ENCODE measurements at places on chromosomes 12 and 14.
A peak's percentile ranks its signal among the peaks of the same experiment; 100 is the strongest.

DNA sequence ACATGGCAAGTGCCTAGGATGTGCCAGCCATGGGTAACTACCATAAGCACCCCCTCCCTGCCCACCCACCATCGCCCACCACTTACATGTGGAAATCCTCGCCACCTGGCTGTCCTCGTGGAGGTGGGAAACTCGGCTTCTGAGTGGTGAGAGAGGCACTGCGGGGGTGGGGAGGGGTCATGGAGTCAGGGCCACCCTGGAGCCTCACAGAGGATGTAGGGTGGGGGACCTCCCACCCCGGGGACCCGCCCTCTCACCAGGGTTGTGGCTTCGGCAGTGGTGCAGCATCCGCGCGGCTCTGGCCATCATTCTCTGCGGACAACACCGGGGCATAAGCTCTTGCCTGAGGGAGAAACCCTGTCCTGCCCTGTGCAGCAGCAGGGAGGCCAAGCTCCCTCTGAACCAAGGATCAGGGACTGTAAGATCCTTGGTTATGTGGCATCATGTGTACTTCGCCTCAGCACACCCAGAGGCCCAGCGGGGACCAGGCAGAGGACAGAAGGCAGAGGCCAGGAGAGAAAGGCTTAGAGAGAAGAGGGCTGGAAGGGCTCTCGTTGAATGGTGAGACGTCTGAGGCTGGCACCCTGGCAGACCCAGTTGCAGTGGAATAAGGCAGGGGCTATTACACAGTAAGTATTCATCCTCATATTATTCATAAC lies 12.8 kb upstream of the ENDOU start:
- no peak for DNase-seq

GRCh38 chr12:120849765-120850164 lies 54.4 kb downstream of the SPPL3 start:
- DNase-seq, result no peak

DNA sequence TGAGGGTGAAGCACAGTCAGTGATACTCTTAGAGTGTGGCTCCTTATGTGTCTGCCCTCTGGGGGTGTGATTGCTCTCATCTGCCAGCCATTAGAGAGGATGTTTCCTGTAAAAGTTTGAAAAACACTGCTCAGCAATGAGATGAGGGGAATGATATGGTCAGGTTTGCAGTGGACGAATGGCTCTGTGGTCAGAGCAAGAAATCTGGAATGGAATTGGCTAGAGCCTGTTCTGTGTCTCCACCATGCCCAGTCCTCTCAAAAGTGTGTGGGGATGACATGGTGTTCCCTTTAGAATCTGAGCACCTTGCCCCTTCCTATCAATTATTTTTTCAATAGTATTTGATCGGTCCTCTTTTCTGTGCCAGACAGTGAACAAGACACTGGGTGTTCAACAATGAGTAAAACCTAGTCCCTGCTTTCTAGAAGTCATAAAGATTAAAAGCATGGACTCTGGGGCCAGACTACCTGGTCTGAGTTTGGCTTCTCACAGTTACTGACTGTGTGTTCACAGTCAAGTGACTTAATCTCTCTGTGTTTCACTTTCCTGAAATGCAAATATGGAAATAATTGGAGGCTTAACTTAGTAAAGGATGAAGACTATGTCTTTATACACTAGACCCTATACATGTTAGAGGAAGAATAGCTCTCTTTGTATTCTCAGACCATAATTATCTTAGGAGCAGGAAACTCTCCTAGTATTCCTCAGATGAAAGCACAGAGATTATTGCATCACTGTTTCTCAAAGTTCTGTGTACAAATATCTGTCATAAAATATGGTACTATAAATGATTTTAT lies 1.6 kb downstream of the ACSS3 start:
- DNase-seq, result no peak

GRCh38 chr12:12398026-12398859 lies 41.4 kb downstream of the BORCS5 start:
- DNase-seq, result no peak

DNA sequence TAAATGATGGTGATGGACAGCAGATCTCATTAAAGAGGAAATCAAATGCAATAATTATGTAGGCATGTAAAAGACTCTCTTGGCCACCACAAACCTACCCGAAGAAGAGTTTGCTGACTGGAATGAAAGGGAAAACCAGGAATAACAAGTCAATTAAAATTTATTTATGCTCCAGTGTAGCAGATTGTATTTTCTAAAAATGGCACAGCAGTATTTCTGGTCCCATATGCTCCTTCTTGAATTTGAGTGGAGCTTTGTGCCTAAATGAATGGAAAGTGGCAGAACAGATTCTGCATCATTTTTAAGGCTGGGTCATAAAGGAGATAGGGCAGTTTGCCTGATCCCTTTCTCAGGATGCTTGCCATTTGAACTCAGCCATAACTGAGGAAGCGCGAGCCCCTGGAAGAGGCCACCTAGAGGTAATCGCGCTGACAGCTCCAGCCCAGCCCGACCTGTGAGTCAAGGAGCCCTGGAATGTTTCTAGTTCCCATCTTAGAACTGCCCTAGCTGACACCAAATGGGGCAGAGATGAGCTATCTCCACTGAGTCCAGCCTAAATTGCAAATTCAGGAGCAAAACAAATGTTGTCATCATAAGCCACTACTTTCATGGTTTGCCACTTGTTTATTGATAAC lies 229.2 kb upstream of the TMTC1 start:
- no peak for DNase-seq

- DNase-seq, result peak; percentile 33
Measured at GRCh38 chr14:31944256-31945073, 132.6 kb upstream of the ARHGAP5 start.
